ENCODE measurements at places on chromosomes 11 and 22.

GRCh38 chr11:83006877-83007330 is 64.8 kb downstream of the RAB30 start:
- DNase-seq: no peak

- DNase-seq: no peak
Observed at GRCh38 chr11:69978841-69979614, 99.1 kb upstream of the ANO1 start.

DNA sequence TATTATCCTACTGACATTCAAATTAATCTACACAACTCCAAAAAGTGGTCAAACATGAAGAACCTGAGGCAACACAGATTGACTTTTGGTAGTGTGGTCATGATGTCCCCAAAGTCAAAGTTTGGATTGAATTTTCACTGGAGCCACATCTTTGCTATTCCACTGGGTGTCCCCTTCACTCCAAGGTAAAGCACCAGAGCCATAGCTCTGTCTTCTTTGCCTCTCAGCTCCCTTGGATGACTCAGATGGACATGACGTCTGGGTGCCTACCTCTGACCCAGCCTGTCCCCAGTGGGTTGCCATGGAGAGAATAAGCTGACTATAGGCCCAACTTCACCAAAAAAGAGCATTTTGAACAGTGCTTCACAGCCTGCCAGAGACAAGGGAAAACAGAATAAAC is 57.4 kb upstream of the ARHGAP42 start:
- DNase-seq: no peak

DNA sequence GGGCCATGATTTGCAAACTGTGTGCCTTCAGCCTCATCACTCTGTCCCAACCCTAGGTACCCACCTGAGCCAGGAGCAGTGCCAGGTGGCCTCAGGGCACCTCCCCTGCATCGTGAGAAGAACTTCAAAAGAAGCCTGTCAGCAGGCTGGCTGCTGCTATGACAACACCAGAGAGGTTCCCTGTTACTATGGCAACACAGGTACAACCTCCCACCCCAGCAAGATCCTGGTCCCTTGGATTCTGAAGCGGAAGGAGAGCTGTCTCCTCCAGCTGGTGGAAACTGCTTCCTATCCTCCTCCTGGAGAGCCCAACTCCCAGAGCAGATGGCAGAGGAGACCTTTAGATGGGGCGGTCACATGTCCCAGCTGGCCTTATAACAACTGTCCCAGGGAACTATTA is 2.9 kb downstream of the ZP1 start:
- no peak for DNase-seq

- DNase-seq: no peak
Observed at GRCh38 chr22:19086417-19086816, 35.8 kb downstream of the DGCR2 start.

DNA sequence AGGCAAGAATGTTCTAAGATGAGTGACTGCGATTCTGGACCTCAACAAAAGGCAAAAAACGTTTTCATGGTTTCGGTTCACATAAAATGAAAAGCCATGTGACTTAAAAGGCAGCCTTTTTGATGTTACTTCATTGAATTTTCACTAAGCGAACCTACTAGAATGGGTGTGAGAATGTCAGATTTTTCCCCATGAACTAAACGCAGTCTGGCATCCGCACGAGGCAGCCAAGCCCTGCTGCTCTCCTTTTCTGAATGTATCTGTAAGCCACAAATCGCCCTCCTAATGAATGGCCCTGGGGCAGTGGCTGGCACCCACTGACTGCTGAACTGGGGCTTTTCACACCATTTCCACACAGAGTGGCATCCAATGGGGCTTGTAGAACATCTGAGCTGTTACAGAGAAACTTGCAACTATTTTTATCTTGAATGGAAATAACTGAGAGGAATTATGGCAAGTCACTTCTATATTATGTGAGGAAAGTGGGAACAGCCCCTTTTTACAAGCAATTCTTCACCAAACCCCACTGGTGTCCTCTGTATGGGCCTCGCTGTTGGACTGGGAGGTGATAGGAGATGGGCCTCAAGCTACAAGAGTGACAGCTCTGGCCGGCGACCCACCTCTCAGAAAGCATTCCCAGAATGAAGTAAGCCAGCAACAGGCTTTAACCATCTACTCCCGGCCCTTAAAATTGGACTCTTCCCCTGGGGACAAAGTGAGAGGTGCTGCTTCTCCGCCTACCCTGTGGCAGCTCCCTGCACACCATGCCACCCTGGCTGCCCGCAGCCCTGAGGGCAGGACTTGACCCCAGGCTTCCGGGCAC is 29.4 kb downstream of the PPP2R1B start:
- DNase-seq: no peak

GRCh38 chr22:37752189-37753087 is 55.3 kb upstream of the GCAT start:
- peak; percentile 79 for DNase-seq

- no peak for DNase-seq
Observed at GRCh38 chr11:21037850-21038249, 368.5 kb downstream of the NELL1 start.

DNA sequence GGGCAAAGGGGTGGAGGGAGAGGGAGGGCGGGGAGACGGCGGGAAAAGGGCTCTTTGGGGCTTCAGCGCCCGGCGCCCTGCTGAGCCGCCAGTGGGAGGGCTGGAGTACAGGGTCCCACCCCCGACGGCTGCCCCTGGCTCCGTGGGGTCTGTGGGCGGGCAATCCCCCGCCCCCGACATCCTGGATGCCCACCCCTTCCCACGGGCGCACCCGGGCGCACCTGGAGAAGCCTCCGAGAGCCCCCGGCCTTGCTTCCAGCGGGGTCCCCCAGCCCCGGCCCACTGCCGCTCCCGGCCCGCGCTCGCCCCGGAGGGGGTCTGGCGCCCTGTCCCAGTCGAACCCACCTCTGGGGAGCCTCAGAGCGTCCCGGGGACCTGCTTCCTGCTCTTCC is 394 bp downstream of the CHRM4 start:
- DNase-seq: no peak

- no peak for DNase-seq
Observed at GRCh38 chr11:96147906-96148486, 195.0 kb downstream of the MAML2 start.

DNA sequence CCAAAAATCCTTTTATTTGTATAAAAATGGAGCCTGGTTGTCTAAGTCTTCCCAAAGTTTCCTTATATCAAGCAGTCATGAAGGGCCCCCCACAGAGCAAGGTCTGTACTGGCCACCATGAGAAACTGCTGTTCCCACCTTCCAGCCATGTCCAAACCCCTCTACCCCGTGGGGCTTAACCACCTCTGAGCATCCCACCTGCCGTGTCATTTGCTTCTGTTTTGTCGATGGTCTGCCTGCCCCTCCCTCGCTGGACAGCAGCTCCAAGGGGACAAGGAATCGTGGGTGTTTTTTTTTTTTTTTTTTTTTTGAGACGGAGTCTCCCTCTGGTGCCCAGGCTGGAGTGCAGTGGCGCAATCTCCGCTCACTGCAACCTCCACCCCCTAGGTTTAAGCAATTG is 11.1 kb upstream of the ANO1 start:
- no peak for DNase-seq

GRCh38 chr22:23677701-23677995 is 13.2 kb upstream of the RGL4 start:
- DNase-seq: no peak

DNA sequence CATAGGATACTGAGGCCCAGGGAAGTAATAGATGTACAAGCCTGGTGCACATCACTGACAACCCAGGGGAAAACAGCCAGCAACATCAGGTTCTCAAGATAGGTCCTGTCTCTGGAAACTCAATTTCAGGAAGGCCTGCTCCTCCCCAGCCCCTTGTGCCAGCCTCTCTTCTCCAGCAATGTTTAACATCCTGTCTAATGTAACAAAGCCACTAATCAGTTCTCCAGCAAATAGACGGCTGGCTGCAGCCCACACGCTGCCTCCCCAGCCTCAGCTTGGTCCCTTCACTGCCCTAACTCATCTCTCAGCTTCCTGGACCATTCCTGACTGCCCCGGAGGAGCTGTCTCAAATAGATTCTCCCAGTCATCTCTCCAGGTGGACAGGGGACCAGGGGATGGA is 37.8 kb downstream of the RPL27A start:
- no peak for DNase-seq

GRCh38 chr22:33919391-33920196 is 682 bp downstream of the LARGE1 start:
- DNase-seq: no peak

Data from brain pericyte (primary cell).